Temporal lobe (tissue), 4 donors: ENCODE measurements at places on chromosomes 2 and 18. TPM values are rescaled to one million over a fixed set of nuclear protein-coding genes. Genes with fewer than 3 reads are reported as not detected.

SERPINB8 gene
- total RNA-seq = 0.98 TPM

EGR4 gene
- not detected for total RNA-seq

ZNF521 gene
- total RNA-seq = 12.5 TPM

COL4A3 gene
- 0.49 TPM for total RNA-seq

CTAGE1 gene
- total RNA-seq = not detected

ANKAR gene
- 29.5 TPM for total RNA-seq

ERFE gene
- 0.74 TPM for total RNA-seq

CIB4 gene
- total RNA-seq = not detected

CYTIP gene
- total RNA-seq = 2.0 TPM

CYS1 gene
- 0.49 TPM for total RNA-seq

KCNG2 gene
- total RNA-seq = 0.25 TPM

RNF152 gene
- 60.7 TPM for total RNA-seq

NEURL3 gene
- total RNA-seq = not detected

FSHR gene
- total RNA-seq = not detected

CRYGD gene
- 1.2 TPM for total RNA-seq
